ENCODE measurements at places on chromosomes 7 and 10.

DNA sequence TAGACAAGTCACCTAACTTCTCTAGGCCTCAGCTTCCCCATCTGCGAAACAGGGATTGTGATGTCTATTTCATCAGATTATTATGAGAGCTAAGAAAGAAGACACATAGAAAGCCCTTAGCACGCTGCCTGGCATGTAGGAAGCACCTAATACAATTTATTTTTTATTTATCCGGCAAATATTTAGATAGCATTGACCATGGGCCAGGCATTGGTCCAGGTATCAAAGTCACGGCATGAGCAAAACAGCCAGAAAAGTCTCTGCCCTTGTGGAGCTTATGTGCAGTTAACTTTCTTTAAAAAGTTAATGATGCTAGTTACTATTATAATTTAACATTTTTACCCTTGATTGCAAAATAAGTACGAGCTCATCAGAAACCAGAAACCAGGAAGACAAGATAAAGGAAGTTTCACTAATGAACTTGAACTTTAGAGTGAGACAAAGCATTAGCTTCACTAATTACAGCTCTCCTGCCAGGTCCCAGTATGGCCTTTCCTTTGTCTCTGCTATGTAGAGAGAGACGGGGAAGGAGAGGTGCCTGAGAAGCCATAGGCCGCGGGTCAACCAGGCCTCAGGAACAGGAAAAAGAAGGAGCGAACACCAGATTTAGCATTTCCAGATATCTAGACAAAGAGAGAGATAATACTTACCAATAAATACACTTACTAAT is 139.5 kb upstream of the ADAM12 start:
- no peak for DNase-seq

- DNase-seq = no peak
Measured at GRCh38 chr7:51455948-51456347, 139.3 kb upstream of the COBL start.

- no peak for DNase-seq
Measured at GRCh38 chr7:107920048-107920772, 29.2 kb downstream of the DLD start.

GRCh38 chr7:115133248-115133647 is 211.4 kb downstream of the MDFIC start:
- DNase-seq = no peak

- DNase-seq = no peak
Measured at GRCh38 chr10:84247496-84247895, 2.6 kb downstream of the RGR start.

GRCh38 chr10:105838392-105838791 is 1197.3 kb downstream of the SORCS3 start:
- no peak for DNase-seq

Measured in stomach (tissue), 19 donors.